Neuronal stem cell (in vitro differentiated cells): ENCODE measurements at places on chromosomes 4 and X.

- no peak for DNase-seq
Observed at GRCh38 chr4:101400096-101400495, 52.8 kb upstream of the PPP3CA start.

DNA sequence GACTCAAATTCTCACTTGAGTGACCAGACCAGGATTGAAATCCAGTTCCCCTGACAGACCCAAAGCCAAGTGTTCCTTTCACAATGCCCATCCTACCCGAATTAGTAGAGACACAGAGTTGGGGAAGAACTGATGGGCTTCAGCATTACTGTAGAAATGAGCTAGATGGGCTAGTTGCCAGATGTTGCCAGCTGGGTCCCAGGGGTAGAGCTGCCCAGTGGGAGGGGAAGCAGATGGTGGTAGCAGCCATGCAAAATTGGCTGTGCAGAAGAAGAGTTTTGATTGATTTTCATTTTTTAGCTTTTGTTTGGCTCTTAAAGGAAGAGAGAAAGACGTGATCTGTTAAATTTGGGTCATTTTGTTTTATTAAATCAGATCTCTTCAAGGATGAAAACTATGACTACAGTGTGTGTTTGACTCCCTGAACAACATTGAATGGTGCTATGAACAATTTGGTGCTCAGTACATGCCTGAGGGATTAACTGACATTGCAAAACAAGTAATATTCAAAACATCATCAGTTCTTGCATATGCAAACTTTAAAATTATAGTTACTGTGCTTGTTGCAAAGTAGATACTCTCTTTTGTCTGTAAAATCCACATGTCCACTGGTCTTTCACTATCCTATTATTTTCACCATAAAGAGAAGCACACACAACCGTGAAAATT is 86.0 kb downstream of the PARM1 start:
- no peak for DNase-seq

GRCh38 chr4:169649545-169650226 is 29.3 kb downstream of the CLCN3 start:
- no peak for DNase-seq

DNA sequence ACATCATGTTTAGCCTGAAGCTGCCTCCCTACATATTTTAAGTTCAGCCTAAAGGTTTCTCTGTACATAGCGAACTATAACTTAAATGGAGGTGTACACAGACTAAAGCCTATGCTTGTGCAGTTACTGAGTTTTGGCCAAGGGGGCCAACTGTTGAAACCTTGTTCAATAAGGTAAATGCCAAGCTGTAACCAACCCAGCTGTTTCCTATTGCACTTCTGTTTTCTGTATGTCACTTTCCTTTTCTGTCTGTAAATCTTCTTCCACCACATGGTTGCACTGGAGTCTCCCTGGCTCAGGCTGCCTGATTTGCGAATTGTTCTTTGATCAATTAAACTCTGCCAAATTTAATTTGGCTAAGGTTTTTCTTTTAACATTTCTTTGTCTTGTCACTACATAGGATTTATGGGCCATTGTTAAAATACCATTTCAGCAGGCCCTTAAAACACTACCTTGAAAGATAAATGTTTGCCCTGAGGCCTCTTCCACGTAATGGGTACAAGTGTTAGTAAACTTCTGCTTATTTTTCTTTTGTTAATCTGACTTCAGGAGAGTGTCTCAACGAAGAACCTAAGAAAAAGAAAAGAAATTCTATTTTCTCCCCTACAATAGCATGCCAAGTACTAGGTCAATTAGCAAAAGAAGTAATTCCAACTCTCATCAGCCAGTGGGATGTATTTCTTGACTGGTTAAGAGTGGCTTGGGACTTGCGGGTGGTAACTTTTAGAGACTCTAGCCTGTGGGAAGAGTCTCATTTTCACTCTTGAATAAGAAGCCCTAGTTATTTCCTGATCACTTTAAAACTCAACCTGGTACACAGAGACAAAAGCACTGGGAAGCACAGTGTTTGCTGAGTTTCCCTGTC is 45.7 kb upstream of the PRSS12 start:
- no peak for DNase-seq
